ENCODE measurements at places on chromosomes 12 and 14.

DNA sequence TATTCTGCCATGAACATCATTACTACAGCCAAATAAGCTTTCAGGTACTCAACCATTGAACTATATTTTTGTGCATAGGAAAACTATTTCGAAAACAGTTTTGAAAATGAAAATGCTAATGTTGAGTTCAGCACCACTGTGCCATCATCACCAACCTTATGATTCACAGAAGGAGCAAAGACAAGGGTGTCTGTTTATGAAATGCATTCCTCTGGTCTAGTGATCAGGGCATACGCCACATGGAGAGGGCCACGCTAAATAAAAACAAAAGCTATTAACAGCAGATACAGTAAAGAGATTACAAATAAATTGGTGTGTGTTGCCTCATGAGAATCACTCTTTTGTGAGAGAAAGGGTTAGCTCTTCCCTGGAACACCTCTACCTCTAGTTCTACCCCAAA lies 43.2 kb upstream of the BMAL2 start:
- no peak for DNase-seq

GRCh38 chr12:5269846-5270245 lies 162.1 kb upstream of the NTF3 start:
- DNase-seq = no peak

GRCh38 chr12:89884416-89884898 lies 175.8 kb upstream of the ATP2B1 start:
- DNase-seq = no peak

GRCh38 chr12:101356794-101357193 lies 50.8 kb downstream of the ARL1 start:
- DNase-seq = no peak

GRCh38 chr12:30990316-30990715 lies 63.8 kb downstream of the TSPAN11 start:
- no peak for DNase-seq

DNA sequence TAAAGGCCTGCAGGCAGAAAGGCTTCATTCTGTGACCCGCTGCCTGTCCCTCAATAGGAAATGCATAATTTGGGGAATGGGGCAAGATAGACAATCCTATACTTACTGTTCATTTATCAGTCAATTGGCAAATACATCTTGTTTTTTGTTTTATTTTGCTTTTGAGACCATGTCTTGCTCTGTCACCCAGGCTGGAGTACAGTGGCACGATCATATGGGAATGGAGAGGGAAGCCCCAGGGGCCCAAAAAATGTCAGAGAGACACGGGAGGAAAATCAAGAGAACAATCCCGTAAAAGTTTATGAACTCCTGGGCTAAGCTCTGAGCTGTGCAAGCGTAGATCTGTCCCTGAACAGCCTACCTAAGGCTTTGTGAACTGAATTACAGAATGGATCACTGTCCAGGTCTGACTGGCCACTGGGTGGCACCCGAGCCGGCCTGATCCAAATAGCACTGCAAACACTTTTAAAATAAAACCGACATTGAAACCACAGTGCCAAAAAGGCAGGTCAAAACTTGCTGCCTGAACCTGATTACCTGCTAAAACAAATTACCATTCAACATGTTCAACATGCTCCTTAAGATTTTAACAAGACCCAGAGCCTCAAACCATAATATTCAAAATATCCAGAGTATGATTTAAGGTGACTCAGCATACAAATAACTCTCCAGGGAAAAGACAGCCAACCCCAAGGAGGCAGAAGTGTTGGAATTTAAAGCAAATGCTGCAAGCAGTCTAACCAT lies 11.8 kb downstream of the COPS7A start:
- DNase-seq = no peak

- no peak for DNase-seq
Measured at GRCh38 chr14:104894331-104895206, 29.5 kb downstream of the CEP170B start.

- no peak for DNase-seq
Measured at GRCh38 chr14:64303471-64303917, 9.3 kb upstream of the ESR2 start.

DNA sequence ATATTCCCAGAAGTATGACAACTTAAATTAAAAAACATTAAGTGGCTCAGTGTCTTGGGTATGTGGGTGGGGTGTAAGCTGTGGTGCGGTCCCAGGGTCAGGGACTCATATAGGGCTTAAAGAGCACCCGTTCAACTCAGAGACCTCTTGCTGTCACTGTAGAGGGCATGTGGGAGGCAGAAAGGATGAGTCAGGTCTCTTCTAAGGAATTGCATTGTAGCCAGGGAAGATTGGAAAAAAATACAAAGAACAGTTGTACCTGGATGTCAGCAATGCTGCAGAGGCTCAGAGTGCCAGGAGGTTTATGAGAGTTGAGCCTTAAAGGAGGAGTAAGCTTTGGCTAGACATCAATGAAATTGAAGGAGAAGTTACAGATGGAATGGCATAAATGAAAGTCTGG lies 104.1 kb downstream of the MYRFL start:
- DNase-seq = no peak

- no peak for DNase-seq
Measured at GRCh38 chr14:69355607-69356281, 42.4 kb downstream of the ERH start.

- DNase-seq = no peak
Measured at GRCh38 chr12:25251769-25252168, 1.0 kb upstream of the KRAS start.

DNA sequence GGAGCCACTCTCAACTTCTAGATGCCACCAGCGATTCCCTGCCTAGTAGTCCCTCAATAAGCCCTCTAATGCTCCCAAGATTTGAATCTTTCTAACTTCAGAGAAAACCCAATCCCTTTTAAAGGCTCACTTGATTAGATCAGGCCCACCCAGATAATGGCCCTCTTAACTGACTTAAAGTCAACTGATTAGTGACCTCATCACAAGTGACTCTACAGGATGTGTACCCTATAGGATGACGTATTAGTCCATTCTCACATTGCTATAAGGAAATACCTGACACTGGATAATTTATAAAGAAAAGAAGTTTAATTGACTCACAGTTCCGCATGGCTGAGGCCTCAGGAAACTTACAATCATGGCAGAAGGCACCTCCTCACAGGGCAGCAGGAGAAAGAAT lies 49.1 kb downstream of the ANKS1B start:
- DNase-seq = no peak

DNA sequence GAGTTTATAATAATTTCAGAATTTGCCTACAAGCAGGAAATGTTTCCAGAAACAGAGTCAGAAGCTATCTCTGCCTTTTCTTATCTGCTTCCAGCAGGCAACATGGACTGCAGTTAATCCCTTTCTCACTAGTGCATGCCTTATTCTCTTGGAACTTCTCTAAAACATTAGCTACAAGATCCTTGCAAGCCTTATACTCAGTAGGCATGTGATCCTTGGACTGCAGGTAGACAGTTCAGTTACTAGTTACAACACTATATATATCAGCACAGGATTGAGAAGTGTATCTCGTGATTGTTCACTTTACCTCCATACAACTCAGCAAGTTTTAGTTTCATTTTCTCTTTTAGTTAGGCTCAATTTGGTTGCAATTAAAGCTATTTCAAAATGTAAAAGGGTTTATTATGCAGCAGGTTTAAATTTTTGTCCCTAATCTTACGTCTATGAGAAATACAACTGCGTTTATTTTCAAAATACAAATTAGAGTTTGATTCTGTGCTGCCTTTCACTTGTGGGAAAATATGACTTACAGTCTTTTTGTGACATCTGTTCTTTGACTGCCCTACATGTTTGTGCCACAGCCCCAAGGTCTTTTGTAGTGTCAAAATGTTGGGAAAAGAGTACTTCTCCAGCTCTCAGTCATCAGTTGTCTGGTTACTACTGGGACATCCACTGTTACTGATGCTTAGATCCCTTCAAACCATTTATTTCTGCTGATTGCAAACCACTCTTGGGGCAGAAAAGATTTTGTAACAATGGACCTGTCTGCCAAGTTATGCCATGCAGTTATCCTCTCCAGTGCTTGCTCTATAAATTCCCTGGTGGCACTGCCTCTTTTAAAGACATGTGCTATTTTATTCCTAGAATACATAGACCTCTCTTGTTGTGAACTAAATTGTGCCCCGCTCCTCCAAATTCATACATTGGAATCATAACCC lies 709.0 kb upstream of the FOXG1 start:
- DNase-seq = no peak

DNA sequence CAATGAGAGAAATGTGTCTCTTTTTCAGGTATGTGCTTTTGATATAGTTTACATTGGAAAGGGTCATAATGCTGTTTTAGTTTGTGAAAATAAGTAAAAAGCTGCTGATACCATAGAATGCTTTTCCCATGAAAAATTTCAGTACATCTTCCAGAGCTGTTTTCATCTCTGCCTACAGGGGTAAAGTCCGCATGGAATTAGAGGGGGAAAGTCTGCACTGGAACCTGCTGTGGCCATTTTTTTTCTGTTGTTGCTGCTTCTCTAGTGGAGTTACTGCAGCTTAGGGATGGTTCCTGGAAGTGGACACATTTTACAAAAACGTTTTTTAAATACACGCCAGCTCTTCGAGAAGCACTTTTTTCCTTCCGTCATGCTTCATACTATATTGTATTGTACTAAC lies 81.3 kb downstream of the VEZT start:
- no peak for DNase-seq

- DNase-seq = no peak
Measured at GRCh38 chr12:126706300-126706699, 1560.7 kb upstream of the TMEM132C start.

GRCh38 chr14:90535556-90536090 lies 138.8 kb downstream of the CALM1 start:
- DNase-seq = no peak

GRCh38 chr14:98507264-98507663 lies 764.7 kb downstream of the BCL11B start:
- no peak for DNase-seq

GRCh38 chr12:34303091-34303870 lies 281.0 kb downstream of the ALG10 start:
- no peak for DNase-seq

DNA sequence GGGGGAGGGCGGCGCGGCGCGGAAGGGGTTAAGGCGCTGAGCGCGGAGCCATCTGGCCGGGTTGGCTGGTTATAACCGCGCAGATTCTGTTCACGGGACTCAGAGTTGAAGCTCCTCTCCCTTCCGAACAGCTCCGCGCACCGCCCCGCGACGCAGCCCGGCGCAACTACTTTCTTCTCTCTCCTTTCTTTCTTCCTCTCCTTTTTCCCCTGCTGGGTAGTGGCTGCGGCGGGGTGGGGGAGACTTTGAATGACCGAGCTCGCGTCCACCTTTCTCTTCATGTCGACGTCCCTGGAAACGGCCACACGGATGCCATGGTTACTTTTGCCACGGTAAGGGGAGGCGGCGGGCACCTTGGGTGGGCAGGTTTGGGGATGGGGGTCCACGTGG lies at the start of gene NTF3:
TSS of gene NTF3 (plus strand) at position 98 of the 390 bp plus-strand sequence. CDS start at position 315, 217 bp downstream.
- no peak for DNase-seq

DNA sequence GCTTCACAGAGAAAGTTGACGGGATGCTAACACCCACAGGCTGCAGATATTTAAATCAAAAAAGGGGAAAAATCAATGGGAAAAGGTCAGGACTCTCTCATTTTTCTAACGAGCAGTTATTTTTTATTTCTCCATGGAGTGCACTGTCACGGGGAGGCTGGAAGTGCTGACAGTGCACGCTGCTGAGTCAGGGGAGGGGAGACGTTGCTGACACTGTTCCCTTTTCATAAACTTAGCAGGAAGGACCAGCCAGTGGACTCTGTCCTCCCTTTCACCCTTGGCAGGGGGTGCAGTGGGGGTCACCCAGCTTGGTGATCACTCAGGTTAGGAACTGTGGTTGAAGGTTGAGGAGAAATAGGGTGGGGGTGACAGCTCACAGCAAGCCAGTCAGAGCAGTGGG lies 65.6 kb upstream of the FUT8 start:
- no peak for DNase-seq

GRCh38 chr14:33414041-33414440 lies 475.4 kb downstream of the NPAS3 start:
- DNase-seq = no peak

DNA sequence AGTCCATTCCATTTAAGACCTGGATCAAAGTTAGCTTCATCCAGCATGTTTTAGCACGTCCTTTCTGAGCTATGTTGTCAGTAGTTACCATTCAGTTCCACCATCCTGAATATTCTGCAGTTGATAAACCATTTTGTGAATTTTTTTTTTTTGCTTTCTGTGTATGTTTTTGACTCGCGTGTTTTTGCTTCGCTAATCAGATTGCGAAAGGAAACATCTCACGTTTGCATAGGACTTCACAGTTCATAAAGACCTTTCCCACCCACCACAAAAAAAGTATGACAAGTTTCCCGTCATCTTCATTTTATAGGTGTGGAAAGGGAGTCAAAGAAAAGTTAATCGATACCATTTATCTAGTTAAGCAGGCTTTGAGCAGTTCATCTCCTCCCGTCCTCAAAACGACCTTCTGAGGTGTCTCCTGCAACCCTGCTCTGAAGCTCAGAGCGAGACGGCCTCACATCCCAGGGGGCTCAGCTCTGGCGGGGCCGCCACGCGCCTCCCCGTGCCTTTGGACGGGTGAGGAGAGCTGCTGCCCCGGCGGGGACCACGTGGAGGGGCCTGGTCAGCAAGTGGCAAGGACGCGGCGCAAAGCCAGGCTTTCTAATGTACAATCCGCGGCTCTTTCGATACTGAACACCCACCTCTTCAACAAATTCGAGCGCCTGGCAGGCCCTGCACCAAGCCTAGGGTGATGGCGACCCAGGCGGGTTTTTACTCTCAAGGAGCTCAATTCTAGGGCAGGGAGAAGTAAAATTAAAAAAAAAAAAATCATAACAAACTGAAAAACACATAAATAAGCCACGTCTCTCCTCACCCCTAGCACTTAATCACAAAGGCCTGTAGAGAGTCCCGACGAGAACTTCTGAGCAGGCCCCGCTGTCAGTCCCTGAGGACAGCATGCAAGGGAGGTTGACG lies 988 bp upstream of the TMEM263 start:
- DNase-seq = no peak

DNA sequence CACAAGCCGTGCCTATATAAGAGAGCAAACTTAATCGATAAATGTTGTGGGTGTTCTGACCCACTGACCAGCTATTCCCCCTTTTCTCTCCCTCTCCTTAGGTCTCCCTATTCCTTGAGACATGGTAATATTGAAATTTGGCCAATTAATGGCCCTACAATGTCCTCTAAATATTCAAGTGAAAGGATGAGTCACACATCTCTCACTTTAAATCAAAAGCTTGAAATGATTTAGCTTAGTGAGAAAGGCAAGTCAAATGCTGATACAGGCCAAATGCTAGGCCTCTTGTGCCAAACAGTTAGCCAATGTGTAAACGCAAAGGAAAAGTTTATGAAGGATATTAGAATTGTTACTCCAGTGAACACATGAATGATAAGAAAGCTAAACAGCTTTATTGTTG lies 102.2 kb upstream of the CPNE8 start:
- no peak for DNase-seq

GRCh38 chr14:100709289-100710284 lies 17.1 kb upstream of the DLK1 start:
- DNase-seq = no peak

DNA sequence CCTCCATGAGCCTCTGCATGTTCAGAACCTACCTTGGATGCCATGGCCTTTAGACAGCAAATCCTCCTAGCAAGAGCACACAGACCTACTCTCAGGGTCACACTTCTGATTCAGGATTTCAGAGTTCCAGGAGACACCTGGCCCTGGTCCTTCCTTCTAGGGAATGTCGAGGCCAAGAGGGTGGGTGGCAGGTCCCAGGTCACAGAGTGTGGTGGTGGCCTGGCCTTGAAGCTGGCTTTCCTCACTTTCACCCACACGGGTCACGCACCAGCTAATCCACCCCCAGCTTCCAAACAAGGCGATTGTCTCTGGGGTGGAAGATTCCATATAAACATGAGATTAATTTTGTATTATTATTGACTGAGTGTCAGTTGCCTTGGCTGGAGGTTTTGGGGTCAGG lies 328.3 kb upstream of the RTL1 start:
- DNase-seq = no peak
